ENCODE measurements at places on chromosomes 4 and X. TPM values are rescaled to one million over a fixed set of nuclear protein-coding genes. Genes with fewer than 3 reads are reported as not detected.

The SLIT2 gene
- 21.6 TPM for total RNA-seq

The ETDA gene
- not detected for total RNA-seq

- H3K4me1 ChIP-seq = peaks cover 16% of the 10 kb centered on the region
- H3K4me3 ChIP-seq = peak overlapping the region; percentile 93
- no peak overlapping the region for H3K27ac ChIP-seq
- no peaks in the 10 kb centered on the region for H3K36me3 ChIP-seq
- DNase-seq = no peak
These were observed 3.3 kb upstream of the LIN54 start for GRCh38 chr4:83013902-83014301.

- no peaks in the 10 kb centered on the region for H3K36me3 ChIP-seq
- H3K27ac ChIP-seq = no peak overlapping the region
- no peak for DNase-seq
These were observed 1520.7 kb upstream of the PCDH7 start for GRCh38 chr4:29199485-29199884.

Data from glutamatergic neuron (in vitro differentiated cells).